ENCODE measurements at places on chromosomes 4 and X.

GRCh38 chrX:45515262-45516215, 314.9 kb upstream of the DIPK2B start:
- peak; percentile 3 for DNase-seq

DNA sequence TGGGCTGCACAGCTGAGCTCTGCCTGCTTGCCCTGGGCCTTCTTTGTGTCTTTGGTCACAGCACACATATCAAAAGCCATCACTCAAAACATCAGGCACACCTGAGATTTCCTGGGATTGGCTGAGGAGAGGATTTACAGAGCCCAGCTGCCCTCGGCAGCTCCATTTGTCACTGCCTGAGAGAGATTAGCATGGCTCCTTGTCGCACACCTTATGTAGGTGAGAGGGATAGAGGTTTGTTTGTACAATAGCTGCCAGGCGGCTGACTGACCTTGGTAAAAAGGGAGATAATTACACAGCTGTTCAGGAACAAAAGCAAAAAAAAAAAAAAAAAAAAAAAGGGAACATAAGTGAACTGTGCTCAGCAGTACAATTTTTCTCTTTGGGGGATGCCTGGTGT, 63.2 kb downstream of the MGST2 start:
- DNase-seq: no peak

GRCh38 chrX:68833855-68834331, 5.1 kb downstream of the EFNB1 start:
- DNase-seq: no peak

DNA sequence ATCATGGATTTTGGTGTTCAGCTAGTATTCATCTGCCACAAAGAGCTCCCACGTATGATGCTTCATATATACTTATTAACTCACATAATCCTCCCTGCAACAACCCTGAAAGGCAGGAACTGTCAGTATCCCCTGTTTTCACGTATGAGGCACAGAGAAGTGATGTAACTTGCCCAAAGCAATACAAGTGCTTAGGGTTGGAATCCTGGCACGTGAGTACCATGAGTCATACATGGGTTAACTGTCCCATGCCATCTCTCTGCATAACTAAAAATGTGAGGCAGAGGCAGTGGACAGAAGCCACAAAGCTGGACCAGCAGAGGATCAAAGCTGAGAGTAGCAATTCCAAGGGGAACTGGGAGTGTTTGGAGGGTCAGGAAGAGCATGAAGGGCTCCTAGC, 35.7 kb upstream of the EGFL6 start:
- DNase-seq: no peak

DNA sequence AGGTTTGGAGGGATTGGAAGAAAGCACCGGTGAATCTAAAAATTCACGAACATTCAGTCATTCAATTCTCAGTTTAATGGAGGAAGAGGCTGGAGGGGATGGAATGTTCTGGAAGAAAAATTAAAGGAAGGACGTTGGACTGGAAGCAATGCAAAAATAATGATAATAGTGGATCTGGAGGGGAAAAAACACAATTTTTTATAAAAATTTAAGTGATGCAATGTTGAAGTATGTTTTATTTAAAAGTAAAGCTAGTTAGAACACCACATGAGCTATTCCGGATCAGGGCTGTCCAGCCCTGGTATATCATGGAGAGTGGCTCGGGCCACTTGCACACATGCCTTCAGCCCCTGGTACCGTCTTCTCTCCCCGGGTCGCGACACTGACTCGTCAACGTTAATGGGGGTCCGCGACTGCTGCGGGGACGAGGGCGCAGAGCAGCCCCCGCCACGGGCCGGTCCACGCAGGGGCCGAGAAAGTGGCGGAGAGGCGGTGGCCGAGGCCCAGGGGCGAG, 204.6 kb downstream of the TENM3 start:
- DNase-seq: no peak

- peak; percentile 94 for DNase-seq
Observed at GRCh38 chr4:1043651-1044468, 32.4 kb downstream of the FGFRL1 start.

DNA sequence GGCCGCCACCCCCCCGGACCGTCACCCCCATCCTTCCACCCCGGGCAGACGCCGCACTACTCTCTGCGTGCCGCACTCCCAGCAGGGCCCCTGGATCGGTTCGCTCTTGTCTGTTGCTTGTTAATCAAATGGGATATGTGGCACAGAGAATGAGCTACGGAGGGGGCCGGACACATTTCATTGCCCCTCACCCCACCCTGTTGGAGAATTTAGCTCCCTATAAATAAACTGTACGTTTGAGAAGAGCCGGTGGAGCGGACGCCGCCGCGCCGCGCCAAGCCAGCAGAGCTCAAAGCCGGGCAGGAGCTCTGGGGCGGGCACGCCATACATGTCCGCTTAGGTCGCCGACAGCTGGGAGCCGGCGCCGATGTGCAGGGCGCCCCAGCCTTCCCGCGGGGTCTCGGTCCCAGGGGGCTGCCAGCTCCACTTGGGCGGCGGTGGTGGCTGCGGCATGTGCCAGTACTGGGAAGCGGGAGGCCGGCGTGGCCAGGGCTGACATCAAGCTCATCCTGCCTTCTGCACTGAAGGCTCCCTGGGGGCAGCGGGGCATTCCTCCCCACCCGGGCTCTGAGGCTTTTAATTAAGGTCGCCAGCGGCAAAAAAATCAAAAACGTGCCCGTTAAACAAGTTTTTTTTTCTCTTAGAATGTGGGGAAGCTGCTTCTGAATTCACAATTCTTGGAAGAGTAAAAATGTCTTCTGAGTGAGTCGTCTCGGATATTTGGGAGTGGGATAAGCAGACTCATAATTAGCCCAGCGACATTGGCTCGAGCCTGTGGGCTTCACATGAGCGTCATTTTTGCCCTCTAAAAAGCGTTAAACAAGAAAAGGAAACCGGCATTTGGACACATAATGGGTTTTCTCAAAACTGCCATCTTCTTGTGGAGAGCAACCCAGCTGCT, 1.1 kb upstream of the PCDH19 start:
- DNase-seq: no peak

DNA sequence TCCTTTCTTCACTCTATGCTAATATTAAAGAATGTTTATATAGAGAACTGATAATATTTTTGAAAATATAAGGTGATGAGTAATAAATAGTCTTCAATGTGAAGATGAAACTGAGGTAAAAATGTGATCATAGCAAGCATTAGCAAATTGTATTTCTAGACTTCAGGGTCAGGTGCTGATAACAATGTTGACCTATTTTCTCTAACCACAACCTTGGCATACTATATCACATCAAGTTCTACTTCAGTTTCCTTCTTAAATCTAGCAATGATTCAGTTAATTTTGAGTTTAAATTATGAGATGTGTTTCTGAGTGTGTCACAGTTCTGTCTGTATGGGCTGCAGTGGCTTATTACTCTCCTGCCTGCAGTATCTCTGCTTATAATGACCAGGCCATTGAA, 209.4 kb downstream of the RAPGEF2 start:
- DNase-seq: no peak

GRCh38 chr4:31807036-31807435, 1086.9 kb downstream of the PCDH7 start:
- no peak for DNase-seq

- DNase-seq: no peak
Observed at GRCh38 chr4:39348371-39349315, 17.5 kb downstream of the RFC1 start.

GRCh38 chr4:16598597-16599206, 299.7 kb downstream of the LDB2 start:
- no peak for DNase-seq

DNA sequence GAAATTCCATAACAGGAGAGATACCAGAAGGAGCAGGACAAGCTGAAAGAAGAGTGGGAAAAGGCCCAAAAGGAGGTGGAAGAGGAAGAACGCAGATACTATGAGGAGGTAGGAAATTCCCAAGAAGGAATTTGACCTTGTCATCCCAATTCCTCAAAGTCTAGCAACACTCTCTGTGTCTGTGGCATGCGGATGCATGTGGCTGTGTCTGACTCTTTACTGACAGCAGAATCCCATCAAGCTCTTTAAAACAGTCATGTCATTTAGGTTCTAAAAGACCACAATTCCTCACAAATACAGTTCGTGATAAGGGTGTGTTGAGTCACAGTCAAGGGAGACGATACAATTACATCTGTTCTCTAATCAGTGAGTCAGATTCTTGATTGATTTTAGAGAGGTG, 68.5 kb downstream of the PHOX2B start:
- no peak for DNase-seq

DNA sequence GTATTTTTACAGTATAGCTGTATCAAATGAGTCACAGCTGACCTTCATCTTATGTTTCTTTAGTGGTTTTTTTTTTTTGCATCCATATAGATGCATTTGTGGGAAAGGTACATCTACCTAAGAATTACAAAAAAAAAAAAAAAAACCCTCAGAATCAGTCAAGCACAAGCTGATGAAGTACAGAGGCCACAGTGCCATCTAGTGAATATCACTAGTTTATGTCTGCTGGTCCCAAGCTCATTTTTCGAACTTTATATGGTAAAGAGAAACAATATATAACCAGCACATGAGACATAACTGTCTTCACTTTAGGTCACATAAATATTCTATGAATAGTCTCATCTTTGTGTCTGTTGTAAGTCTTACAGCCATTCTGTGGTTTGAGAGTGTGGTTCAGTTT, 220.1 kb downstream of the DLG3 start:
- DNase-seq: no peak

DNA sequence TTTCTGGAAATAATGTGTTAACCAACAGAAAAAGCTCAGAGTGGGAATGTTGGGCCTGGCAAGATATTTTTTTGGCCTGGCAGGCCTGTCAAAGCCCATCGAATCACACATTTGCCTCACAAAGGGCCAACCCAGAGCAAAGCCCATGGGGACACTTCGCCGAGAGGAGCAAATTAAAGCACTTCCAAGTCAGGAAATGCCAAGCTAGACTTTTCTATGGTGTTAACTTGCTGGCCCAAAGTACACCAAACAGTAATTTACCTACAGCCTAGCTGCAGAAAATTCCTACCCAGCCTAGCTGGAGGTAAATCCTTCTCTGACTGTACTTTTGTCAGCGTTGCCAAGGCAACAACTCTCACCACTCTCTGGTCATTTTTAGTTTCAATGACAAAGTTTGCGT, 288.6 kb upstream of the LDB2 start:
- DNase-seq: no peak

DNA sequence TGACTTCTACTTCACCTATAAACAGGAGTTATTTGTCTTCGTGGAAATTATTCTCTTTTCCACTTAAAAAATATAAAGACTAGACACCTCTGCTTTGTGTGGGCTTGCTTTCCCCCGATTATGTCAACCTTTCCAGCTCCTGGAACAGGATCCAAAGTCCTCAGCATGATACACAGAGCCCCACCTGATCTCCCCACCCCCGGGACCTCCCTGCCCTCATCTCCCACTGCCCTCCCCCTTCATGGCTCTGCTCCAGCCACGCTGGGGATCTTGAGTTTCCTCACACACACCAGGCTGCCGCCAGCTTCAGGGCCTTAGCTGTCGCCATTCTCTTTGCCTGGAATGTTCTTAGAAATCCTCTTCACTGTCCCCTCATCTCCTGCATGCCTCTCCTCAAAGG, 55.3 kb downstream of the MBNL3 start:
- DNase-seq: no peak

- DNase-seq: no peak
Observed at GRCh38 chr4:166941629-166942028, 292.7 kb downstream of the SPOCK3 start.

DNA sequence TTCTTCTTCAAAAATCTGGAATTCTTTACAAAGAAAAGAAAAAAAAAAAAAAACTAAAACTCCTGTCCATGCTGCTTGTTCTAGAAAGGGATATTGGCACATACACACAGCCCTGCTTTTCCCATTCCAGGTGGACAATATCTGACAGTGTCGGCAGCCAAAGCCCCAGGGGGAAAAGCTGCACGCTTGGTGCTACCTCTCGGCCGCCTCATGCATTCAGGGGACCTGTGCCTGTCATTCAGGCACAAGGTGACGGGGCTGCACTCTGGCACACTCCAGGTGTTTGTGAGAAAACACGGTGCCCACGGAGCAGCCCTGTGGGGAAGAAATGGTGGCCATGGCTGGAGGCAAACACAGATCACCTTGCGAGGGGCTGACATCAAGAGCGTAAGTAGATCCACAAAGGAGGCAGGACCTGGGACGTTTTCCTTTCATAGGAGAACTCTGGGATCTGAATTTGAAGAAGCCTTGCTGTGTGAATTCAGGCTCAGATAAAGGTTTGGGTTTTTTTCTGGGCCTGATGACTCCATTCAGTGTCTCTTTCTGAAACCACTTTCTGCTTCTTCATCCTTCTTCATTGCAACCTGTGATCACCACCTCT, 71.9 kb downstream of the NPNT start:
- no peak for DNase-seq

DNA sequence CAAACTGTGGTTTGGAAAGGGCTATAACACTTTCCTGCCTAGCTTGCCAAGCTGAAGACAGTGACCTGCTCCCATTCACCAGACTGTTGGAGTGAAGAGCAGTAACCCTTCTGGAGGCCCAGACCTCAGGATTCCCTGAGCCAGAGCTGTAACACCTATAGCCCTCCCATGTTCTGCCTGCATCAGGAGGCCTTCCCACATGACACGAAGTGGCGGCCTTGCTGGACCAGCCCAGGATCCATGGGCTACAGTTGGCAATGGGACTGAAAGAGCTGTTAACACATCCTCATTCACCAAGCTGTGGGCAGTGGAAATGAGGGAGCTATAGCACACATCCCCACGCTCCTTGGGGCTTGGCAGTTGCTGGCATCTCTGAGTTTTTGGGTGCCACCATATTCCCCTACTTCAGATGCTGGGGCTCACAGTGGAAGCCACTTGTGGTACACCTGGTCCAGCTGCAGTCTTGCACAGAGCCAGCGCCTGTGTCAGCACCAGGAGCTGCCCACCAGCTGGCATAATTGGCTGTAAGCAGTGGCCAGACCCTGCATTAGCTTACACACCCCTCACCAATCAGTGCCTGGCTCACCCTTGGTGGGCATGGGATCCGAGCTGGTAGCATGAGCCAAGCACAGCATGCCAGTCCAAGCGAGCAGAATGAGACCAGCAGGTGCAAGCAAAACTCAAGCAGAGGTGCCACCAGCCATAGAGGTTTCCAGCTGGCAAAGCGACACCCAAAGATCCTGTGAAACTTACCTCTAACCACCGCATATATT, 1029.3 kb downstream of the TECRL start:
- no peak for DNase-seq

DNA sequence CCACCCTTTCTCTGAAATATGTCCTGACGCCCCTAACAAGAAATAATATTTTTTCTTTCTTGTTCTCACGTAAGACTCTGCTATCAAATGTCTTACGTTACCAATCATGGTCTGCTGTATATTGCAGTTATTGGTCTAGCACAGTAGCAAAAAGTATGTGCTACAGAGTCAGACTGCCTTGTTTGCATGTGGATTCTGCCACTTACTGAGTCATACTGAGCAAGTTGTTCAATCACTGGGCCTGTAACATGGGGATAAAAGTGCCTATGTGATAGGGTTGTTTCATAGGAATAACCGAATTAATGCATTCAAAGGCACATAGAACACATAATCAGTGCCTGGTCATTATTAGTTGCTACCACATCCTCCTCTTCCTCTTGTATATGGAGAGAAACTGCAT, 14.1 kb downstream of the RPGR start:
- DNase-seq: no peak
